ENCODE measurements at places on chromosomes 11 and 22. TPM values are rescaled to one million over a fixed set of nuclear protein-coding genes. Genes with fewer than 3 reads are reported as not detected.

CDC42BPG gene
- under 0.01 TPM for total RNA-seq

CHRNA10 gene
- not detected for total RNA-seq

BET1L gene
- 8.7 TPM for total RNA-seq

CRYBB3 gene
- total RNA-seq, result not detected

MMP7 gene
- total RNA-seq, result 15.3 TPM

OR8A1 gene
- total RNA-seq, result not detected

SLC22A9 gene
- not detected for total RNA-seq

CABP4 gene
- 0.67 TPM for total RNA-seq

APLNR gene
- total RNA-seq, result 112 TPM

MPEG1 gene
- total RNA-seq, result 1.0 TPM

OSM gene
- 0.76 TPM for total RNA-seq

FAM83F gene
- under 0.01 TPM for total RNA-seq

PDE2A gene
- 100 TPM for total RNA-seq

SERPING1 gene
- total RNA-seq, result 171 TPM

PAMR1 gene
- total RNA-seq, result 34.6 TPM

- no peak for DNase-seq
Observed at GRCh38 chr11:81975261-81975900, 758.3 kb downstream of the FAM181B start.

DNA sequence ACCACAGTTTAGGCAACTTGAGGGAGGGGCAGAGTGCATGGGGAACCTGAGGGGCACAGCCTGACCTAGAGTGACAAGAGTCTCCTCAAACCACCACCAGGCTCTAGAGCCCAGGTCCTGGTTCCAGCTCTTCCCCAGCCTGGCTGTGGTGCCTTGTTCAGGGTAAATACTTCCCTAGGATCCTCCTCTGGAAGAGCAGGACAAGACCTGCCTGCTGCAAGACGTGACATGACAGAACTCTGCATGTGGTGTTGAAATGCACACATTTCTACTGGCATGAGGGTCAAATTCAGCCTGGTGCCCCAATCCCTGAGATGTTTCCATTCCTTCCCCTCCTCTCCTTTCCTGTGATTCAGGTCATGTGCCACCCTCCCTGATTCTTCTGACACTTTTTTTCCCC is 3.3 kb downstream of the SEC14L2 start:
- no peak for DNase-seq

GRCh38 chr11:119891055-119891768 is 162.2 kb upstream of the NECTIN1 start:
- no peak for DNase-seq

DNA sequence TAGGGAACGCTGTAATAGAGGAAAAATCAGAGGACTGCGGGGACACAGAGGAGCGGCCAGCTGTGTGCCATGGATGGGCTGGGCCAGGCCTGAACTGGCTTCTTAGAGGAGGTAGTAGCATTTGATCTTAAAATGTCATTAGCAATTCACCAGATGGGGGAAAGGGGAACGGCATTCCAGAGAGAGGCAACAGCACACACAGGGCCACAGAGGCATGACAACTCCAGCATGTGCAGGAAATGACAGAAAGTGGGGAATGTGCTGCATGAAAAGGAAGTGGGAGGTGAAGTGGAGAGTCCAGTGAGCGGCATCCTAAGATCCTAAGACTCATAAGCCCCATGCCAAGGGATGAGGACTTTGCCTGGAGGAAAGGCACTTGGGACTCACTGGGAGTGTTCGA is 69.0 kb downstream of the UBASH3B start:
- no peak for DNase-seq

- no peak for DNase-seq
Observed at GRCh38 chr22:49825944-49826602, 1.6 kb downstream of the BRD1 start.

DNA sequence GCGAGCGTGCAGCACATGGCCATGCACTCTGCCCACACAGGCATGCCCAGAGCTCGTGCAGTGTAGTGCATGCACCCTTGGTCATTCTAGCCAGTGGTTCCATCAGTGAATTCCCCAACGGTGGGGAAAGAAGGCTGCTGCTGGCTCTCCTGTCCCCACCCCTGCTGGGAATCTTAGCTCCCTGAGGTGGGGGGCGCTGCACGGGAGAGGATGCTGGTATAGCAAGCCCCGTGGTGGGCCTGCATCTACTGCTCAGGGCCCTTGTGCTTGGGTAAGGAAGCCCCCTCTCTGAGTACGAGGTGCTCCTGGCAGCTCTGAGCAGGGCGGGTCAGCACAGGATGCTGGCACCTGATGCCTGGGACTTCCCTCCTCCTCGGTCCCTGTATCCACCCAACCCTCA is 18.5 kb upstream of the BAIAP2L2 start:
- DNase-seq, result no peak

- DNase-seq, result no peak
Observed at GRCh38 chr11:33598426-33599069, 102.1 kb downstream of the C11orf91 start.

DNA sequence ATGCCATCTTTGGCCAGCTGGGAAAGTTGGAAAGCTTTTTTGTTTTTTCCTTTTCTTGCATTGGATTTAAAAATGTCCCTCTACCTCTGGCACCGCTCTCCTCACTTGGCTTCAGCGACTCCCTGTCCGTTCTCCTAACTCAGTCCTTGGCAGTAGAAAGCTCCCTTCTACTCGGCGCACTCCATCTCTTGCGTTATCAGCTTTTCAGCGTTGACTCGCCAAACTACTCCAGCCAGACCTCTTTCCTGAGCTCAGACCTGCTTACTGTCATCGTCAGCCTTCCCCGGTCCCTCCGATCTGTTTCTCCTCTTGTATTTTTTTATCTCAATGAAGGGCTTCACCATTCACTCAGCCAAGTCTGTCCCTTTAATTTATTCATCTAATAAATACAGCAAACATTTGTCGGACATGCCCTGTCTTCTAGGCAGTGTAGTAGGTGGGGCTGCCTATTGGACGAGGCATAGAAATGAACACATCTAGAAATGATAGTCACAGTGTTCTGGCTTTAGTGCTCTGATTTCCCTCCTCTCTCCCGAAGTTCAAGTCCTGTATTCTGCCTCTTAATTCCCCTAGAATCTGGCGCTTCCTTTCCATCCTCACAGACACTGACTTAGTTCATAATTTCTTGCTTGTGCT is 839 bp downstream of the CEP164 start:
- DNase-seq, result peak; percentile 60

DNA sequence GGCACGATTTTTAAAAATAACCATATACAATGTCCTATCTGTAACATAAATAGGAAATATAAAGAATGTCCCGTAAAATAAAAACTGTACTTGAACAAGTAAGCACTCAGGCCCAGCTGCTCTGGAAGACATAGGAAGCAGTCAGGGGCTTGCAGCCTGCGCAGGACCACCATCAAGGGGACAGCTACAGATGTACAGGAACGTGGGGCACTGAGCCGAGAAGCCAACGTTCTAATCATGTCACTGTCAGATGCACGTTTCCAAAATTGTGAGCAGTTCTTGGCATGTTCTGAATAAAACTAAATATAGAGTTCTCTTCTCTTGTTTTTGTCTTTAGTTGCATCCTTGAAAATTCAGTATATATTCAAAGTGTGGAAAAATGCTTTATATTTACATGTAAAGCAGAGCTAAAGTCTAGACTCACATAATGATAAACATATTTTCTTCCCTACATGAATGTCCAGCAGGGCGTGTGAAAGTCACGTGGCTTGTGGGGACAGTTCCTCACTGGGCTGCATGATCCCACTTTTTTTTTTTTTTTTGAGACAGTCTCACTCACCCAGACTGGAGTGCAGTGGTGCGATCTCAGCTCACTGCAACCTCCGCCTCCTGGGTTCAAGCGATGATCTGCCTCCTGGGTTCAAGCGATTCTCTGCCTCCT is 28.4 kb upstream of the TSPAN18 start:
- no peak for DNase-seq

- no peak for DNase-seq
Observed at GRCh38 chr11:91756829-91757480, 467.7 kb upstream of the FAT3 start.

DNA sequence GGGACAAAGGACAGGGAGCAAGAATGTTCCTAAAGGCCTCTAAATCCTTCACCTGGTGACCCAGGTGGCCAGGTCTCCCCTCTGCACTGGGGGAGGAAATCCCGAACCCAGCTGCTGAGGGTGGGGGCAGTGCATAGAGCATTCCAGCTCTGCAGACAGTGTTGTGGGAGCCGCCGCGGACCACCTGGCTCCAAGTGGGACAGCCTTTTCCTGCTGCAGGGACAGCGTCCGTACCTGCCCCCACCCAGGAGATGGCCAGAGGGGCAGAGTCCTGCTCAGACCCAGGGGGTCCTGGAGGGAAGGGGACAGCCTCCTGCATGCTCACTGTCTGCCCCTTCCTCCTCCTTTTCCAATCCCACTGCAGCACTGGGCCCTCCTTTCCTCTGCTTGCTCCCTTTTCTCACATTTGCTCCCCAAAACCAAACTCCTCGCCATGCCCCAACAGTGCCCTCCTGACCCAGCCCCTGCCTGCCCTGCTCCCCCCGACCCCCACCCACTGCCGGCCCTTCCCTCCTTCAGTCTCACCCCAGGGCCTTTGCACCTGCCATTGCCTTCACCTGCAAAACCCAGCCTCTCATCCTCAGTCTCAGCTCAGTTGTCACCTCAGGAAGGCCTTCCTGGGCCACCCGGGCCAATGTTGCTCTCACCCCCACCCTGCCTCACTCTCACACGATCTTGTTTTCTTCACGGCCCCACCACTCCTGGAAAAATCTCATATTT is 12.8 kb downstream of the PNPLA5 start:
- DNase-seq, result no peak

- no peak for DNase-seq
Observed at GRCh38 chr11:117600234-117600783, 196.7 kb downstream of the DSCAML1 start.

GRCh38 chr11:101030692-101031091 is 98.9 kb downstream of the PGR start:
- no peak for DNase-seq

- no peak for DNase-seq
Observed at GRCh38 chr22:21707677-21708076, 27.9 kb downstream of the YPEL1 start.

- DNase-seq, result no peak
Observed at GRCh38 chr11:27930946-27931345, 177.0 kb downstream of the KIF18A start.

DNA sequence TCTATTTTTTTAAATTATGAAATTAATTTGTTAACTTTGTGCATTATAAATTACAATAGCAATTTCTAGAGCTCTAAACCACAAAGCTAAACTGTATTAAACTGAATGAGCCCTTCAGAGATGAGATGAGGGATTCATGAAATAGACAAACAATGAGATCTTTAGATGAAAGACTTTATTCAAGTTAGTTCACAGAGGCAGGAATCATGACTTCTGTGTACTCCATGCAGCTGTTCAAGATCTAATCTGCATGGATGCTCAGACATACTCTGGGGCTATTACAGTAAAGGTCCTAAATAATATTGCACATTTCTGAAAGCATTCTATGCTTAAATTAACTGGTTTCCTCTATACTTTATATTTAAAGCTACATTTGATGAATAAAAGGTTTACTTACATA is 122.7 kb downstream of the FCHSD2 start:
- no peak for DNase-seq

GRCh38 chr22:44847380-44847779 is 95.0 kb downstream of the ARHGAP8 start:
- DNase-seq, result no peak

- no peak for DNase-seq
Observed at GRCh38 chr11:83520849-83521248, 234.7 kb upstream of the CCDC90B start.

DNA sequence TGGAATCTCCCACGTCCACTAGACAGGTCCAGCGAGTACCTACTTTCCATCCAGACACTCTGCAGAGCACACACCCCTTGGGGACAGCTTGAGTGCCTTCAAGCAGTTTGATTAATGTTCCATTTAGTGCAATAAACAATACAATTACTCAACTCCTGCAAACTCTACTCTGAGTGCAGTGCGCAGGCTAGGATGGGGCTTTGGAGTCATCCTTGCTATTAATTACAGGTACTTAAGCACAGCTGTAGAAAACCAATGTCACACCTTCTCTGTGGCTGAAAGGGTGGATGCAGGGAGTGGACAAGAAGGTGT is 82.6 kb downstream of the MN1 start:
- DNase-seq, result no peak

- DNase-seq, result no peak
Observed at GRCh38 chr22:32561756-32562155, 87.1 kb downstream of the FBXO7 start.

GRCh38 chr11:113694390-113694789 is 11.7 kb downstream of the TMPRSS5 start:
- no peak for DNase-seq

- no peak for DNase-seq
Observed at GRCh38 chr11:87338046-87338639, 300.4 kb downstream of the TMEM135 start.

DNA sequence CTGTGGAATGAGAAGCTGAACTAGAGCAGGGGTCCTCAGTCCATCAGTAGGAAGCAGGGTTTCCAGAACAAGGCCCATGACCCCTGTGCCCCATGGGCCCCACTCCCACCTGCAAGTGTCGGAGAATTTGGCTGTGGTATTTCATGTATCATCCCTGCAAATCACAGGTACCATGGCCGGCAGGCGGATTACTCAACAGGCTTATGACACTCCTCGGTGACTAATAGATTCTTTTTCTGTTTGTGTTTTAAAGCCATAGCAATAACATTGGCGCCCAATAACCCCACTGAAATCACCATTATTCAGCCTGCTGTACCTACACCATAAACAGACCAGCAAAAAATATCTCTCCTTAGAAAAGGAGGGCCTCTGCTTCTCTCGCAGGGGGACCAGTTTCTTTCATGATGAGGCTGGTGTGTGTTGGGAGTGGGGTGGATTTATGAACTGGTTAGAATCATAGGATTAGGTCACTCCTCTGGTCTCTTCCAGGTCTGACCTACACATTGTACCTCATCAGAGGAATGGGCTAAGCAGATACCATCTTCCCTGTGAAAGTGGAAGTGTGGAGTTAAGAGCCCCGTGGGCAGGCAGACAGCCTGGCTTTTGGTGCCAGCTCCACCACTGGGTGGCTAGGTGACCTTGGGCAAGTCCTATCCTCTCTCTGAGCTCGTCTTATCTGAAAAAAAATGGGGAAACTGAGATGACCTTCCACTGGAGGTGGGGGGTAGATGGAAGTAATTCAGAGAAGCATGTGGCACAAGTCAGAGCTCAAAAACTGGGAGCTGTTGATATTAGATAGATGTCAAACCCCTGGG is 60.2 kb upstream of the WNT11 start:
- peak; percentile 65 for DNase-seq

- DNase-seq, result no peak
Observed at GRCh38 chr11:78100261-78100660, 20.6 kb upstream of the NDUFC2 start.

- no peak for DNase-seq
Observed at GRCh38 chr22:40397396-40397795, 27.0 kb downstream of the SGSM3 start.

All from uterus (tissue), 4 donors.